Chondrocyte (in vitro differentiated cells): ENCODE measurements at places on chromosomes 4 and X.

DNA sequence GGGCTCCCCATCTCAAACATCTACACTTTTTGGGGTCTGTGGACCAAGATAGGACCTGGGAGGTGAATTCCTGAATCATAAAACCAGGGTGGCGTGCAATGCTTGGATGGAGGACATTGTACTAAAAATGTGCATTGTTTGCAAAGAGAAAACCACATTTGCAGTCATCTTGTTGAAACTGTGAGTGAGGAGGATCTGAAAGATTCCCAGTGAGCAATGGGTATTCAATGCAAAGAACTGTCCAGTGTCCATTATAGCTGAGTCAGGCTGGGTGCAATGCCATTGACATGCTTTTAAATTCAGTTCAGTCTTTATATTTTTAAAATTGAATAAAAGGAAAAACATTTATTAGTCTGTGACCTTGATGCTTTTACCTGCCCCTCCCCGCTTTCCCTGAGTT, 215.7 kb downstream of the STK32B start:
- no peaks in the 10 kb centered on the region for H3K36me3 ChIP-seq
- H3K27me3 ChIP-seq: no peaks in the 10 kb centered on the region
- no peak overlapping the region for H3K4me3 ChIP-seq
- peaks cover 3% of the 10 kb centered on the region for H3K4me1 ChIP-seq
- no peak overlapping the region for H3K27ac ChIP-seq

- no peak for DNase-seq
- H3K36me3 ChIP-seq: peaks cover 2% of the 10 kb centered on the region
- H3K27ac ChIP-seq: no peak overlapping the region
- no peak overlapping the region for H3K4me3 ChIP-seq
- no peaks in the 10 kb centered on the region for H3K27me3 ChIP-seq
- H3K4me1 ChIP-seq: peaks cover 24% of the 10 kb centered on the region
These were observed 75.6 kb downstream of the CPE start for GRCh38 chr4:165454426-165454825.

DNA sequence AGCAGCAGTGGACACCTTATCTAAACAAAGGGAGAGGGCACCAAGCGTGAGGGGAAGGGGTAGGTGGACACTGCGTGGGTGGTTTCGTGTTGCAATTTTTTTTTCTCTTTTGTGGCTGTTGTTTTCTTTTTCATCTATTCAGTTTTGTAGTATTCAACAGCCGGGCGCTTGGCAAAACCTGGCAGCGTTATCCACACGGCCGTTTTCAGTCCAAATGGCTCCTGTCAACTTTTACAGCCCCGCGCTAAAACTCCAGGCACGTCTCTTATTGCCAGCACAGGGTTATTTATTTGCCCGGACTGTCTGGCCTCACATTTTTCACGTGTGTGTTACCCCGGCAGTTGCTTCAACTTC, 192.2 kb downstream of the BCOR start:
- peak overlapping the region; percentile 55 for H3K27ac ChIP-seq
- H3K27me3 ChIP-seq: no peaks in the 10 kb centered on the region
- H3K36me3 ChIP-seq: no peaks in the 10 kb centered on the region
- peak; percentile 22 for DNase-seq
- peak overlapping the region; percentile 27 for H3K4me3 ChIP-seq

DNA sequence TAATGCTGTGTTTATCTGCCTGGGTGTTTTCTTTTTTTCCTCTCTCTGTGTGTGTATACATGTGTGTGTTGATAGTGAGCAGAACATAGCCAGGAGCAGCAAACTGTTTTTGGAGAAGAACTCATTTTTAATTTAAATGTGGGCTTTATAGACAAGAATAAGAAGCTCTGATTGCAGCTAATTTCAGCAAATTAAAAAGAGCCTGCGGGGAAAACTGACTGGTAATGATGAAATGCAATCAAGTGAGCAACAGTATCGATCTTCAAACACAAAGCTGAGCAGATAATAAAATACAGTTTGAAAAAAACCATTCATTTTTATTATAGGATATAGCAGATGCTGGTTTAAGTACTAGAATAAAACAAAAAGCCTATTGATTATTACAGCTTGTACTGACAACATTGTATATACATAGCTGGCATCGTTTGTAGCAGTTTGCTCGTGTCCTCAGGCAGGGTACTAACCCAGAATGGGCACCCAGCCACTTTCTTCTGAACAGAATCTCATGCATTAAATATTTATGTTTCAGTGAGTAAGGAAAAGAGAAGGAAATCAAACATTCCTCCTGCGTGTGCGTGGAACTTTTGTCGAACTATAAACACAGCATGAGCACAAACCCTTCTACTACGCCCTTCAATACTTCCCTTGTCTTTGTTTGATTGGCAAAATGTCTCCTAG, 73.5 kb upstream of the ZFP42 start:
- H3K4me1 ChIP-seq: peaks cover 36% of the 10 kb centered on the region
- H3K27me3 ChIP-seq: no peaks in the 10 kb centered on the region
- H3K4me3 ChIP-seq: peak overlapping the region; percentile 1
- DNase-seq: no peak
- H3K36me3 ChIP-seq: no peaks in the 10 kb centered on the region

DNA sequence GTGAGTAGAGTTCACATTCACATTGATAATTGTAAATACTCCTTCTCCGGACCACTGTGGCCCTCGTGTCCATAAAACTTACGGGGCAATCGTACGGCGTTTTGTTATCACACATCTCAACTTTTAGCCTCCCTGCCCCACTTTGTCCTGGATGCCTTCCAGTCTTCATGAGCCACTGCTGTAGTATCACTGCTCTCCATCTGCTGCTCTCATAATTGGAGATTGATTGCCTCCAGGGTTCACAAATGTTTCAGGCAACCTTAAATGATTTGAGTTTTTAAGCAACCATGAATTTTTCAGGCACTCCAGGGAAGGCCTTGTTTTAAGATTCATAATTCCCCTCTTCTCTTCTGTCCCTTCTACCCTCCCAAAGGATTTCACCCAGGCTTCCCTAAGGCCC, 28.4 kb downstream of the ALPK1 start:
- H3K4me3 ChIP-seq: no peak overlapping the region
- peaks cover 3% of the 10 kb centered on the region for H3K4me1 ChIP-seq
- peaks cover 6% of the 10 kb centered on the region for H3K36me3 ChIP-seq
- H3K27ac ChIP-seq: no peak overlapping the region
- H3K27me3 ChIP-seq: peaks cover 5% of the 10 kb centered on the region

DNA sequence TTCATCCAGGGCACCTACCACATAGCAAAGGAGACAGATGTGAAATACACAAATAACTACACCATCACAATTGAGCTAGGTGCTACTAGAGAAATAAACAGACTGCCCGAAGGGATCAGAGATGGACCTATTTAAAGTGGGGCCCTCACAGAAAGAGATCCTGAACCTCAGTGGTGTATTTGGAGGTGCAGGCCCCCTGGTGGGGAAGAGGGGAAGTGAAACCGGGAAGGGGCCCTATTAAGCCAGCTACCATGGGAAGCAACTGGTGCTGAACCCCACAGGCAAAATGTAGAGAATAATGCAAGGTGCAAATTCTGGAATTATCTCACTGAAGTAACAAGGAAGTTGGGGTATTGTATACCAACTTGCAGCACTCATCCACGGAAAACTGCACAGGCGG, 78.6 kb upstream of the FAM9A start:
- peaks cover 2% of the 10 kb centered on the region for H3K27me3 ChIP-seq
- no peak for DNase-seq
- H3K27ac ChIP-seq: no peak overlapping the region
- no peak overlapping the region for H3K4me3 ChIP-seq
- H3K36me3 ChIP-seq: no peaks in the 10 kb centered on the region
- no peaks in the 10 kb centered on the region for H3K4me1 ChIP-seq

GRCh38 chr4:87239194-87239593, 18.8 kb upstream of the KLHL8 start:
- no peaks in the 10 kb centered on the region for H3K27me3 ChIP-seq
- no peak for DNase-seq
- no peak overlapping the region for H3K27ac ChIP-seq
- peaks cover 14% of the 10 kb centered on the region for H3K4me1 ChIP-seq

- peaks cover 66% of the 10 kb centered on the region for H3K27me3 ChIP-seq
- H3K4me3 ChIP-seq: no peak overlapping the region
- H3K27ac ChIP-seq: no peak overlapping the region
- H3K4me1 ChIP-seq: peaks cover 6% of the 10 kb centered on the region
- no peak for DNase-seq
These were observed 21.7 kb downstream of the PPP2R2C start for GRCh38 chr4:6450709-6451108.

GRCh38 chr4:911871-912490, 20.1 kb downstream of the GAK start:
- H3K36me3 ChIP-seq: no peaks in the 10 kb centered on the region
- peak; percentile 68 for DNase-seq
- peaks cover 10% of the 10 kb centered on the region for H3K4me1 ChIP-seq
- H3K27me3 ChIP-seq: no peaks in the 10 kb centered on the region
- no peak overlapping the region for H3K4me3 ChIP-seq
- H3K27ac ChIP-seq: no peak overlapping the region

DNA sequence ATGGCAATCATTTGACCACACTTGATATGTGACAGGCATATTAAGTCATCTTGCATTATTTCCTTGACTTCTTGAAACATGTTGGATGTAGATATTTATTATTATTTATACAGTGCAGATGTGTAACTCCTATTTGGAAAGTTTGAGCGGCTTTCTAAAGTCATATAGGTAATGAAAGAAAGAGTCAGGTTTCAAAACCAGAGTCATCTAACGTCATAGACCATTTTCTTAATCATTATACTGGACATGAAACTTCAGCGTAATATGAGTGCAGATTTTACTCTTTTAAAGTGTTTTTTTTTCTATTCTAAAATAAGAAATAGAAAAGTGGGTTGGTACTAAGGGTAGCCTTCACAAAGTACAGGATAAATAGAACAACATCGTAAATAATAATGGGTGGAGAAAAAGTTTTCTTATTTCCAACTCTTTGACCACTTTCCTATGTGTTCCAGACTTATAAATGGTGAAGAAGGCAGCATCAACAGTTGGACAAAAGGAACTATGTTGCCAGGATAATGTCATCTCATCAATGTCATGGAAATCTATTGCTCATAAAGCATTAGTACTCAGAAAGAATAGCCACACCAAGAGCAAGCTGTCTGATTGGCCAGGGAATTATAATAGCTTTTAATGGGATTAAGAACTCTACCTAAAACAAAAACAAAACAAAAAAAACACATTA, 108.0 kb upstream of the PCDH18 start:
- DNase-seq: no peak
- H3K36me3 ChIP-seq: no peaks in the 10 kb centered on the region
- no peak overlapping the region for H3K4me3 ChIP-seq
- no peaks in the 10 kb centered on the region for H3K27me3 ChIP-seq

GRCh38 chr4:38509551-38509950, 154.4 kb upstream of the KLF3 start:
- no peaks in the 10 kb centered on the region for H3K4me1 ChIP-seq
- no peaks in the 10 kb centered on the region for H3K36me3 ChIP-seq
- H3K27ac ChIP-seq: no peak overlapping the region
- H3K4me3 ChIP-seq: no peak overlapping the region
- DNase-seq: no peak

- peaks cover 2% of the 10 kb centered on the region for H3K27me3 ChIP-seq
- no peaks in the 10 kb centered on the region for H3K36me3 ChIP-seq
These were observed 186.2 kb downstream of the KIT start for GRCh38 chr4:54843946-54844345.

DNA sequence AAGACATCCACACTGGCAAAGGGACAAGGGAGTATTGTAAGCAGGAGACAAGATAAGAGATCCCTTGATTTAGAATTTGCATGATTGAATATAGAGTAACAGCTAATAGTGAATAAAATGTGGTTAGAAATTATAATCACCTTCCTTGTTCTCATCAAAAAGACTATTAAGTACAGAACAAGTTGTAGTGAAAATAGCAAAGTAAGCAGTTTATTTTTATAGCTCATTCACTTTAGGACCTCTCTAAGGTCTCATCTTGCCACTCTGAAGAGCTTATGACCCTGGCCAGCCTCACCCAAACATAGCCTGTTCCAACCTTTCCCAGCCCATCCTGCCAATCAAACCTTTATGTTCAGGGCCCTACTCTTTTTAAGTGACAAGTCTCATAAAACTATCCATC, 30.6 kb downstream of the MID2 start:
- peaks cover 3% of the 10 kb centered on the region for H3K4me1 ChIP-seq
- H3K36me3 ChIP-seq: peaks cover 5% of the 10 kb centered on the region

GRCh38 chrX:49884290-49884862, 5.1 kb downstream of the USP27X start:
- H3K4me1 ChIP-seq: peaks cover 9% of the 10 kb centered on the region
- H3K27me3 ChIP-seq: no peaks in the 10 kb centered on the region
- peaks cover 2% of the 10 kb centered on the region for H3K36me3 ChIP-seq
- DNase-seq: no peak
- no peak overlapping the region for H3K4me3 ChIP-seq

- H3K4me3 ChIP-seq: peak overlapping the region; percentile 96
- H3K27me3 ChIP-seq: no peaks in the 10 kb centered on the region
- H3K27ac ChIP-seq: peak overlapping the region; percentile 99
- peaks cover 16% of the 10 kb centered on the region for H3K36me3 ChIP-seq
These were observed 882 bp downstream of the MRFAP1 start for GRCh38 chr4:6641164-6641970.

- no peaks in the 10 kb centered on the region for H3K27me3 ChIP-seq
- DNase-seq: no peak
- H3K4me3 ChIP-seq: no peak overlapping the region
- H3K4me1 ChIP-seq: no peaks in the 10 kb centered on the region
These were observed 460.3 kb downstream of the GBA3 start for GRCh38 chr4:23153076-23153475.

GRCh38 chr4:122163767-122164166, 11.6 kb downstream of the BLTP1 start:
- no peak for DNase-seq
- H3K36me3 ChIP-seq: no peaks in the 10 kb centered on the region
- no peak overlapping the region for H3K27ac ChIP-seq
- H3K27me3 ChIP-seq: no peaks in the 10 kb centered on the region
- H3K4me1 ChIP-seq: peaks cover 37% of the 10 kb centered on the region

DNA sequence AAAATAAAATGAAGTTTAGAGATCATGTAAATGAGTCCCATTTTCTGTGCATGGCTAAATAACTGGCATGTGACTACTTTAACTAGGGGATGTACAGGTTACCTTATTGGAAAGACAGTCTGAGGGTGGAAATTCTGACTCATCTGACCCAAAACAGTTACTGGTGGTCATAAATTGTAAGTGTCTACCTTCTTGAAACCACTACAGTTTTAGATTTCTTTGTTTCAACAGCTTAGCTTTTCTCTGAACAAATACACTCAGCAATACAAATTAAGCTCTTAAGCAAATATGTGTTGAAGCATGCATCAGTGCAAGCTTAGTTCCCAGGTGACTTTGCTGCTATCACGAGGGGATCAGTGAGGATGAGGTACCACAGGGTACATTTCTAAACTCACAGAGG, 60.7 kb upstream of the PGM2 start:
- DNase-seq: no peak
- H3K27ac ChIP-seq: no peak overlapping the region
- peaks cover 3% of the 10 kb centered on the region for H3K4me1 ChIP-seq
- H3K27me3 ChIP-seq: no peaks in the 10 kb centered on the region

GRCh38 chr4:8171984-8172924, 13.6 kb upstream of the ABLIM2 start:
- DNase-seq: no peak
- peaks cover 2% of the 10 kb centered on the region for H3K36me3 ChIP-seq
- H3K27me3 ChIP-seq: peaks cover 18% of the 10 kb centered on the region
- no peak overlapping the region for H3K4me3 ChIP-seq
